NCI-H460 (cell line): ENCODE measurements at places on chromosomes 5 and 9.

DNA sequence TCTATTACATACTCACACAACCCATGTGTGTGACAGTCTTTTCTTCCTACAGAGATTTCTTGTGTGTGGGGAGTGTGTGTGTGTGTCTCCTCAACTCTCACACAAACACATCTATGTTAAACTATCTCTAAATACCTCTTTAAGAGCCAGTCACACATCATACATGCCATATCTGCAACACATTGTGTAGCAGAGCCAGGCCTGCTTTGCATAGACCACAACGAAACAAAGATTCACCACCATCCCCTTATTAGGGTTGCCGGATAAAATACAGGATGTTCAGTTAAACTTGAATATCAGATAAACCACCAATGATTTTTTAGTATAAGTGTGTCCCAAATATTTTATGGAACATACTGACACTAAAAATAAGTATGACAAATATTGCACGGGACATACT is 2.3 kb downstream of the FAM170A start:
- no peak for DNase-seq

DNA sequence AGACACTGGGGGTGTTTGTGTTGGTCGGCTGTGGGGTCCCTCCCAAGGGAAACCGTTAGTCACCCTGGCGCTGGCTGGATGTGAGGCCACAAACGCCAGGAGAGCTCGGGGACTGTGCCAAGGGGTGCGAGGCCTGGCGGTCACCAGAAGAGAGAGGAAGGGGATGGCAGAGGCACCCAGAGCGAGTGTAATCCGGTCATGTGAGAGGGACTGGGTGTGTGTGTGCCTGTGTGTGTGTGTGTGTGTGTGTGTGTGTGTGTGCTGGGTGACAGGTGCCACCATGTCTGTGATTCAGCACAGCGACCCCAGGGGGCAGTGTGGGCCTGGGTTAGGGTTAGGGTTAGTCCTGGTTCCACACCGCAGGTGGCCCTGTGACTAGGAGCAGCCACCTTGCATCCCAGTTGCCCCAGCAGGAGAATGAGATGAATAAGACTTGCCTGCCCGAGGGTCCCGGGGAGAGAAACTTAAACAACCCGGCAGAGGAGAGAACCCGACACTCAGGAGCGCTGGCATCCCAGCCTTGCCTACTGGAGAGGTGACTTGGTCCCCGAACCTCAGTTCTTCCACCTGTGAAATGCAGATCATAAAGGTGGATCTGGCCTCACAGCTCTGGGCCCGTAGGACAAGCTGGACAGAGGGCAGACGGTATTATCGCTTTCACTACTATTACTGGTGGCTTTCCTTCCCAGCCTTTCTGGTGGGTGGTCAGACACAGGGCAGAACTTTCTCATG is 1.4 kb upstream of the ADAMTSL2 start:
- DNase-seq, result peak; percentile 33

DNA sequence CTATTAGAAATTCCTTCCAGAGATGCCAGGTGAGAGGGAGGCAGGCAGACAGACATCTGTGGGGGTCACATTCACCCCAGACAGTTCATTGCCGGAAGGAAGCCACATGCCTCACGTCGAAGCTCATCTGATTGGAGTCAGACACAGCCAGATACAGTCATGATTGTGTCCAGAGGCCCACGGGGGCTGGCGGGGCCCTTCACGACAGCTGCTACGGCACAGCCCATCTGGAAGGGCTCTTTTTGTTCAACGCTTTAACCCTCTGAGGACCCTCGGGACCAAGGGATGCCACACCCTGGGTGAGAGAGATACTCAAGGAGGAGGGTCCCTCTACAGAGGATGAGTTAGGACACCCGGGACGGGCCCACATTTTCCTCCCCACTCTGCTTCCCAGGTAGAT is 31.9 kb upstream of the GABRP start:
- DNase-seq, result no peak

GRCh38 chr9:112731971-112732370 is 14.1 kb upstream of the INIP start:
- no peak for DNase-seq

- no peak for DNase-seq
These were observed 51.8 kb downstream of the NDST1 start for GRCh38 chr5:150559701-150560100.

- no peak for DNase-seq
These were observed 62.1 kb downstream of the SEMA5A start for GRCh38 chr5:9483779-9484178.

- no peak for DNase-seq
These were observed 131.8 kb downstream of the SCAMP1 start for GRCh38 chr5:78492224-78492623.

GRCh38 chr5:6090838-6091237 is 287.5 kb downstream of the MED10 start:
- DNase-seq, result no peak

- no peak for DNase-seq
These were observed 892.1 kb downstream of the TLE1 start for GRCh38 chr9:80797101-80797829.

- DNase-seq, result no peak
These were observed 8.1 kb downstream of the ARL15 start for GRCh38 chr5:54302267-54302687.

GRCh38 chr5:24325306-24325832 is 319.4 kb downstream of the CDH10 start:
- DNase-seq, result no peak

DNA sequence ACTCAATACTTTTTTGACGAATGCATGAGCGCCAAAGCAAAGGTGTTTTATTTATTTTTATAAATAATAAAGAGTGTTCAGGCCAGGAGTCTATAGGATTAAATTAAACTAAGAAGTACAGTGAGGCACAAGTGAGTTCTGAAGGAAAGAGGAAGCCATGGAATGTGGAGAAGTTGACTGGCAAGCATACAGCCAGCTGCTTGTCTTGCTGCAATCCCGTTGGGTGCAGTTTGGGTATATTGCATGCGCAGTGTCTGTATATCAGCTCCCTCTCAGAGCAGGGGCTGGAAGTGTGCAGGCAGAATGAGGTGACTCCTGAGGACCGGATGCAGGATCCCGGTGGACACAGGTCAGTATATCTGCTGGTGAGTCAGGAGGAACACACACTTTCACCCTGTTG is 315.6 kb downstream of the ZSWIM6 start:
- DNase-seq, result no peak

- no peak for DNase-seq
These were observed 12.4 kb downstream of the FAM200C start for GRCh38 chr5:160387445-160387844.

DNA sequence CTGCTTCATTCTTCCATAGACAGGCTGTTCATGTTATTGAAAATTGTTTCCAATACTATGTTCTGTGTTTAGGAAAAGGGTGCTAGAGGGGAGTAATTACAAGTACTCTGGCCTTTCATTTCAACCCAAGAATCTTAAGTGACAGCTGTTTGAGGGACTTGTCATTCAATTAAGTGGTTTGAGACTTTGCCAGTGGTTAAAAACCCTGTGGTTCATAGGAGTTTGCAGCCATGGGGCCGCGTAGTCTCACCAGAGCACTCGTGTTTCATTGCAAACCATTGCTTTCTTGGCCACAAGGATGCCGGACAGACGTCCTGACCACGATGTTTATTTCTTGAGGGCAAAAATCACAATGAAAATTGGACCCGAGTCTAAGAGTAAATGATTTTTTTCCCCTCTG is 248.8 kb downstream of the NNT start:
- DNase-seq, result no peak

DNA sequence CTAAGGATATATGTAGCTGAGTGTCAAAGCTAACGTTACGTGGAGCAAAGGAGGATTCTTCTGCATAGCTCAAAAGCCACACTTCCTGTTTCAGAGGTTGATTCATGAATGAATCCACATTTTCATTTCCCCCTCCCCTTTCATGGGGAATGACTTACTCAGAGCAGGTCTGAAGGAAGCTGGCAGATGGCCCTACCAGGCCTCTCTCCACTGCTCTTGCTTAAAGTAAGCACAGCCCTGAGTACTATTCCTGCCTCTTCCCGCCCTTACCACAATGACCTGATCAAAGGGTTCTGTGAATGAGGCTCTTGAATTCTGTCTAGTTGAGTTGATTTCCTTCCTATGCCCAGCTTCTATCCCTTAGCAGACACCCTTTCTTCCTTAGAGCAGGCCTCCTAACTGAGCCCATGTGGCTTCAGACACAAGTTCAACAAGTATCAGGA is 6.3 kb downstream of the IGIP start:
- DNase-seq, result no peak

DNA sequence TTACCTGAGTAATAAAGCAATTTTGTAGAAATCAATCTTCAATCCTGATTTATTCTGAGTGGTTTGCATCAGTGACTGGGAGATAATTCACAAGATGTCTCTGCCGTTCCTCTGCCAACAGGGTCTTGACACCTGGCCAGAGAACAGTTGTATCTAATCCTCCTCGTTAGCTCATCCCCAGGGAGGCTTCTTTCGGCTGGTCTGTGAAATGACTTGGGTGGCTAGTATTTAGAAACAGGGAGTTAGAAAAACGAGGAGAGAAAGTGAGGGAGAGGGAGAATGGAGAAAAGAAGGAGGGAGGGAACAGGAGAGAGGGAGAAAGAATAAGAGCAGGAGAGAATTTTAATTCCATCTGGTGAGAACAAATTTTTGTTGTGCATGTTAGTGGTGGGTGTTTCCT is 600.2 kb upstream of the TLE4 start:
- no peak for DNase-seq

DNA sequence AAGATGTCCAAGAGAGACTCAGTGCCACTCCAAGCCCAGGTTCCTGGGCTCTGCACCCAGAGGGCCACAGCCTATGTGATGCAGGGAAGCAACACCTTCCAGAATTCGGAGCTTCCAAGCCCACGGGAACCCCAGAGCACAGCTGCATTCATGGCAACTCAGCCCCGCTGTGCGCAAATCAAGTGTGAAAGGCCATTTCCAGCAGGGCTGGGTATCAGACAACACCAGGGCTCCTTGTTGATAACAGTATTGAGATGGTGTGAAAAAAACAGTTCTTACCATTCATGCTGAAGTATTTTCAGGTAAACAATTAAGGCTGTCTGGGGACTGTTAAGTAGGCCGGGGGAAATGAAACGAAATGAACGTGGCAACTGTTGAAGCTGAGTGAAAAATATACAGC is 10.1 kb downstream of the ROR2 start:
- DNase-seq, result no peak

- DNase-seq, result no peak
These were observed 20.6 kb downstream of the FAM240B start for GRCh38 chr9:38699337-38699736.

DNA sequence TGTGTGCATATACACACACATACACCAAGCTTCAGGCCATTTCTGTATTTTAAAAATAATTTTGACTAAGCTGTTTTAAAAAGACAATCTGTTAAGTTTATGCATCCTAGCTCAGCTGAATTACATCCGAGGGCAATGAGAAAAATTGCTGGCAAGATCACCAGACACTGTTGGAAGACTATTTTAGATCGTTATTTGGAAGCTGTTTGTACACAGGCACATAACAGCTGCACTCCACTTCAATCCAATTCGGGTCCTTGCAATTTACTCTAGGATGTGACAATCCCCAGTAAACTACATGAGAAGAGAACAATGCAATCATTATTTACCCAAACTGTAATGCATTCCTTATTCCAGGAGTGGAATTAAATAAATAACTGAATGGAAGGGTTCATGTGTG is 79.3 kb upstream of the RASA1 start:
- no peak for DNase-seq

DNA sequence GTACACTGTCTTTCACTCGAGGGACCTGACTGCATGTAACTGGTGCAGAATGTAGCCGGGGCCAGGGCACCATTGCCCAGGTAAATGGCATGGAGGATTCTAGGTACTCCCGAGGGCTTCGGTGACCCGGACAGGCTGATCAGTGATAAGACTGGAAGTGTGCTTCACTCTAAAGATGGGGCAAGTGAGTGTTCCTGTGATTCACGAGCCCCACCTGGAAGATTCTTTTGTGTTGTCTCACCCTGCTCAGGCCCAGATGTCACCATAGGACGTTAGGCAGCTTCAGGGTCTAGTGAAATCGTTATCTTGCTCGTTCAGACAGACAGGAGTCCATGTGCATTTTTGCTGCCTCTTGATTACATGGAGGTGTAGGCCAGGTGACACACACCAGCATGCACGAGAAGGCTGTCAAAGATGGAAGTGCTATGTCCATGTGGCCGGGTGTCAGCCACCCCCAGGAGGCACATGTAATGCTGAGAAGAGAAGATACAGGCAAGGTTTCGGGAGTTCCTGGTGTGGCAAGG is 73.9 kb downstream of the WNK2 start:
- no peak for DNase-seq

GRCh38 chr5:28077291-28078240 is 1039.2 kb upstream of the CDH9 start:
- no peak for DNase-seq

DNA sequence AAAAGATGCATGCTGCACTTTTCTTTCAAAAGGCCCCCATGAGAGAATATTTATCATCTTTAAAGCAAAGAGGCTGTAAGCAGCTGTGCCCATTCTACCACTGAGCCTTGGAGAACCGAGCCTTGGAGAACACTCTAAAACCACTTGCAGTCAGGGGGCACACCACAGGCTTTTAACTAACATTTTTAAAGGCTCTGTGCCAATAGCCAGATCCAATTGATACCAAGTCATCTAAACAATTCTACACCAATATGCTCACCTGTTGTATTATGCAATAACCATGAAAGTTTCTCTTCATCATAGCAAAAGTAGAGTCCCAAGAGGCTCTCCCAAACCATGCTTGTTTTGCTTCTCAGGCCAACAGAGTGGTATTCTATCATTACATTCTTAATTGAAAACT is 1090.5 kb upstream of the SEMA6A start:
- DNase-seq, result no peak

GRCh38 chr5:139418793-139419192 is 14.9 kb upstream of the SPATA24 start:
- DNase-seq, result no peak

DNA sequence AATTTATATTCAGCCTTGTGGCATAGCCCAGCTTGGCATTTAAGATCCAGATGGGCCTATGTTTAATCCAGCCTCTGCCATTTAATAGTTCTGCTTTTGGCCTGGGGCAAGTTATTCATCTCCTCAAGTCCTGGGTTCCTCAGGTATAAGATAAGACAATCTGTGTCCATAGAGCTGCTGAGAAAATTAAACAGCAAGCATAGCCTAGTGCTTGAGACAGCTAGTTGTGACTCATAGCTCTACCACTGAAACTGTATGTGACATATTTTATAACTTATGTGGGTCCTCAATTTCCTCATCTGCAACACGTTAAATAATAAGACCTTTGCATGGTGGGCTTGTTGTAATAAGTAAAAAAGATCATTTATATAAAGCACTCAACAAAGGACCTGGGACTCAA is 53.3 kb upstream of the ATP10B start:
- no peak for DNase-seq
